ENCODE measurements at places on chromosomes 1 and 21.

DNA sequence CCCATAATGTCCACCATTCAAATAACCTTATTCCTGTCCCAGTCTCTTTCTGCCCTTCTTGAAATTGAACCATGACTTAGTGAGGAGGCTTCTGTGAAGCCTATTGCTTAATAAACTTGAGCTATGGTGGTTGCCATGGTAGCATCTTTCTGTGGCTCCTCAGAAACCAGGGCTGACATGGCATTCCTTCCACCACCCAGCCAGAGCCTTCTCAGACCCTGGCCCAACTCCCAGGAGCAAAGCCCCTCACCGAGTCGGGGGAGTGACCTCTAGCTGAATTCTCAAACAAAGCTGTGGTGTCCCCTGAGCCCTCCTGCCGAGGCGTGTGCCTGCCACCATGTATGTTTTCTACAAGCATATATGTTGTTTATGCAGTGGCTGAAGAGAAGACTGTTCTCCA is 259.1 kb downstream of the CACNA1E start:
- no peak for DNase-seq

- DNase-seq: no peak
These were observed 246.2 kb downstream of the MRPL39 start for GRCh38 chr21:25361097-25361496.

DNA sequence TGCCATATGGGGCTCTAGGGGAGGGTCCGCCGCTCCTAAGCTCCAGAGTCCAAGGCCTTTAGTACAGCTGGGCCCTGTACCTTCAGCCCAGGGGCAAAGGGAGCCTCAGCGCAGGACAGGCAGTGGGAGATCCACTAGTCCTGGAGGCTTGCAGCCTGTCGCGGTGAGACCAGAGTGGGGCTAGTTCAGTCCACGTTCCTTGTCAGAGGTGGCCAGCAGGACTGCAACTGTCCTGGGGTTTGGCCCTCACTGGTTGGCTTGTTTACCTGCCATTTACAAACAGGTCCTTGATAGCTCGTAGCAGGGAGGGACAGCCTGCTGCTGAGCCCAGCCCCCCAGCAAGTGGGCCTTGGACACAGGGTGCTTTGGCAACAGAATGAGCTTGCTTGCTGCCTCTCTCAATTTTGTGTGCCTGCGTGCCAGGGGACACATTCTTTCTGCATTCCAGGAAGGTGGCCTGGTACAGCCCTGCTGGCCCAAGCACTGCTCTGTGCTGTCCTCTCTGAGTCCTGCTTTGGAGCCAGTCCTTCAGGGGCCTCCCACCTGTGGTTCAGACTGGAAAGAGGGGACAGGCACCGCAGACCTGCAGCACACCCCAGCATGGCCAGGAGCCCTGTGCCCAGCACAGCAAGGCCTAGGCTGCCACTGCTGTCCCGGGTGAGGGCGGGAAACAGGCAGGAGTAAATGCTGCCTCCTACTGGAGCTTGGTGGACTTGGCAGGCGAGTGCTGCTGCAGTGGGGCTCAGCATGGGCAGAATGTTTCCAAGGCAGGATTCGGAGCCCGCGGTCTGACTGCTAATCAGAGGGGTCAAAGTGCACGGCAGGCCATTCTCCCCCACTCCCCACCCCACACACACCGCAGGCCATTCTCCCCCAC is 15.2 kb downstream of the H6PD start:
- DNase-seq: no peak

DNA sequence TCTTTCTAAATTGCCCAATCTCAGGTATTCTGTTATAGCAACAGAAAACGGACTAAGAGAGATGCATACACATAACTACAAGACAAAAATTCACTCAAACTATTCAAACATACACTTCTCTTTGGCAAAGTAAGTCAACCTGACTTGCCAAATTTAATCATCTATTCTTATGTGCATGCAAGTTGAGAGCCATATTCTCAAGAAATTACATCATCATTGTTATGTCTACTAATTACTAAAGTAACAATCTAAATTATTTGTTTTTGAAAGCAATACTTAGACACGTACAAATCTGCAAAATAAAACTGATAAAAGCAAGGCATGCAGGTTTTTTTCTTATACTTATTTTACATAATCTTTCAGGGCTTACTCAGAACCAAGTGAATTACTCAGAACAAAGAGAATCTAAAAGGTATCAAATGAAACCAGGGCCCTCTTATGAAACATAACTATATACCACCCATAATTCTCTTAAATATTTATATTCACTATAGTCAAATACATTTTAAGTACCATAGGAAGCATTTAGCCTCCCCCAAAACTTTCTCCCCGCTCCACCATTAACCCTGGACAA is 62.3 kb downstream of the HLCS start:
- no peak for DNase-seq

GRCh38 chr1:1082776-1083415 is 8.8 kb upstream of the RNF223 start:
- peak; percentile 20 for DNase-seq

- no peak for DNase-seq
These were observed 32.0 kb downstream of the PLXNA2 start for GRCh38 chr1:208211921-208212843.

DNA sequence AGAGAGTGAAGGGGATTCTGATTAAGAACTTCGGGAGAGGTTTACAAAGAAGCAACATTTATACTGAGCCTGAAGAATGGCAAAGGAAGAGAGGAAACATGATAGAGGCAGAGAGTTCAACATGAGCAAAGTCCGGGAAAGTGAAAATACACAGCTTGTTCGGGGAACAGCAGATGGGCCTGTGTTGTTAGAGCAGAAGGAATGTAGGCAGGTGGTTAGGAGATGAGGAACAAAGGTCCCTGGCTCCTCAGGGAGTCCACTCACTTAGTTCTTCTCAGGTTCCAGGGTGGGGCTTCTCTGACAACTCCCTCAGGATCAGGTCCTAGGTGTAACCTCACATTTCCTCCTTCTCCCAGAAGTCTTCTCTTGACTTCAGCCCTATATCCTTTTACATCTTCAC is 5.1 kb upstream of the ZNF326 start:
- DNase-seq: peak; percentile 80

DNA sequence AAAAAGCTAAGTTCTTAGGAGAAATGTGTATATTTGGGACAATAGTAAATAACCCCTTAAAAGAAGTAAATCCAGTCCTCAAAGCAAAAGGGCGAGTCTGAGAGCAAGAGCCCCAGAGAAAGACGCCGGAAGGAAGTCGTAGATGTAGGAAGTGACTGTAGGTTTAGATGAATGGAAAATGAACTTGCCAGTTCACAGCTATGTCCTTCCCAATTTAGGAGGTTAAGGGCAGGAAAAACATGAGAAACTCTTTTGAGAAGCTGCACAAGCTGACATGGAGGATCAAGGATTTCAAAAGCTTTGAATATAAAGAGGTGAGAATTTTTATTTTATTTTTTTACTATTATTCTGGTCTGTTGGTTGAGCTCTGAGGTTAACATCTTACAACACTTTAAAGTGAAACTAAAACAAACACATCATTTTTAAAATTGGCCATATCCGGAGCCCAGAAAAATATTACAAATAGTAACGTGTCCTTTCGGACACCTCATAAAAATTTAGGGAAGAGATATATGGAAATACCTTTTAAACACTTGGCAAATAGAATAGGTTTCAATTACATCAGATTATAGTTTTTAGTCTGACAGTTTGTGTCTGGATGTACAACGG is 1178.6 kb downstream of the MRPL39 start:
- no peak for DNase-seq

DNA sequence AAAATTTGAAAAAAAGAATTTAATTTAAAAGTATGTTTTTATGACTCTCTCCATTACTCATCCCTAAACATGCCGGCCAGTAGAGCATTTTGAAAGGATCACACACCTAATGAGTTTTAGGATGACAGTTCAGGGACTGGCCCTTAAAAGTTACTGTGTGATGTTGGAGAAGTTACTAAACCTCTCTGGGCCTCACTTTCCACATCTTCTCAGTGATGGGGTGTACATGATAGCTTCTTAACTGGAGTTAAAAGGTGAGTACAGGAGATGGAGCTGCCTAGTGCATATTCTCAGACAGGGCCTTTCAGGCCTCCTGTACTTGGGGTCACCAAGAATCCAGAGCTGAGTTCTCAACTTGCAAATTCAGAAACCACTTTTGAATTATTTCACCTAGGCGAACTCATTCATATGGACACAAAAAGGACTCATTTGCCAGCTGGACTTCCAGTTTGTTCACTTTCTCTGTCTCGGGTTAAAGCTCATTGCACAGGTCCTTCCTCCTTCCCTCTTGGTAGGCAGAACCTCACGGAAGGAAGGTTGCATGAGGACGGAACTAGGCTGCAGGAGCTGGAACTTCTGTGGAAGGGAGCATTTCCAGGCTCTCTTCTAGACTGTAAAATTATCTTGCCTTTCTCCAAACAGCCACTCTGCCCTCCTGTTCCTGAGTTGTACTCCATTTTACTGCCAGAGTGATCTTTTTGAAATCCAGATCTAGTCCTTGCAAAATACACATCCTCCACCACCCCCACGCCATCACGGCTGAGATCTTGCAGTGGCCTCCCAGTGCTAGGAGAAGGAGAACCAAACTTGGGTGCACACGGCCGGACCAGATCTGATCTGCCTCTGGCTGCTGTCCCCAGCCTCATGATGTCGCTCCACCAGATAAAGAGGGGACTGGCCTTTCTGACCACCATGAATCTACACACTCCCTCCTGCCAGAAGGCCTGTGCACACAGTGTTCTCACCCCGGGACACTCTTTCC is 4.3 kb upstream of the SLC30A1 start:
- DNase-seq: no peak

GRCh38 chr1:89884718-89885596 is 64.1 kb downstream of the LRRC8D start:
- no peak for DNase-seq

DNA sequence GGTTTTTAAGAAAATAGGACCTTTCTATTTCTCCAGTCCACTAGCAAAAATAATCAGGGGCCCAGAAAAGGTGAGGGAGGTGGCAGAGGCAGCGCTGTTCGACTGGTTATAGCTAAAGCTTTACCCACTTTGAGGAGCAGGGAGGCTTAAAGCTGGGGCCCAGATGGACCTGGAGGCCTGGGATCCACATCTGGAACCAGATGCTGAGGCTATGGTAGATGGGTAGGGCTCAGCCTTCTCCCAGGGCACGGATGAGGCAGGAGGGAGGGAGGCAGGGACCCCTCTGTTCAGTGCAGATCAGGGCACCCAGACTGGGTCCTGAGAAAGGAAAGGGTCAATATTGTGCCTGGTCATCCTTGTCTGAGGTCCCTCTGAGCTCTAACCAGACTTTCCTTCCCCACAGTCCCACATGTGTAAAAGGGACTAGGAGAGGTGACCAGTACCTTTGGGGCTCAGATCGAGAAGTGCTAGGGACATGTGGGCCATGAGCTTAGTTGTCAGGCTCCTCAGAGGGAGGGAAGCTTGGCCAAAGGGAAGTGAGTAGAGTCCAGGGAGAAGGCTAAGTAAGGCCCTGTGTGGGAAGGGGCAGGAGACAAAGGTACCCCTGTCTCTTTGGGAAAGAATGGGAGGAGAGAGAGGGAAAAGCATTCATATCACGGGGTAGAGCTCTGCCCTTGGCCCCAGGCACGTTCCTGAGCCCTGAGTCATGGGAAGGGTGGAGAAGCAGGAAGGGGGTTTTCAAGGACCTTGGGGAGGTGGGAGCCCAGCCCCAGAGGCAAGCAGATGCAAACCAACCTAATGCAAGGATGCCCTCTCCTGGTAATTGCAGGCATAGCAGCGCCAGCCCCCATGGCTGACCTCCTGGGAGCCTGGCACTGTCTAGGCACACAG is 15.4 kb downstream of the LMNA start:
- peak; percentile 85 for DNase-seq

GRCh38 chr1:210698661-210699060 is 370.0 kb downstream of the HHAT start:
- no peak for DNase-seq

- peak; percentile 55 for DNase-seq
These were observed 44.2 kb upstream of the LAPTM5 start for GRCh38 chr1:30801771-30802198.

- DNase-seq: no peak
These were observed 92.1 kb downstream of the UBE2U start for GRCh38 chr1:64295561-64295960.

GRCh38 chr1:182304218-182304617 is 87.4 kb downstream of the GLUL start:
- DNase-seq: no peak

GRCh38 chr1:203636291-203636690 is 9.7 kb downstream of the ATP2B4 start:
- DNase-seq: no peak

- DNase-seq: no peak
These were observed 132.7 kb upstream of the FOXD3 start for GRCh38 chr1:63189677-63190076.

GRCh38 chr1:152035539-152036266 is 1.1 kb downstream of the S100A11 start:
- DNase-seq: peak; percentile 42

DNA sequence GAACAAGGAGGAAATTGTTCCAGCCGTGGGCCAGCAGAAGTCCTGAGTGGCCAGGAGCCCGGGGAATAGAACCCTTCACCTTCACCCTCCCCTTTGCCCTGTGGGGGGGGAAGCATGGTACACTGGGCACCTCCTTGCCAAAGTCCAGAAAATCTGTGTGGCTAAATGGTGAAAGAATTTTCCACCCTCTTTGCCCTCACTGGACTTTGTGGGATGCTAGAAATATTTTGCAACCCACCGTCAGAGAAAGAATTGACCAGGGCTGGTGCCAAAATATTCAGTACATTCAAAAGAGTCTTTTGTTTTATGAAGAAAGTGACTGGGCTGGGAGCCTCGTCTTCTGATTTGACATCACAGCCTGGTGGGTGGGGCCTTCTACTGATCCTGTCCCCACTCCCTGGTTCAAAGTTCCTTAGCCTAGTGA is 14.6 kb downstream of the NFASC start:
- DNase-seq: no peak

- no peak for DNase-seq
These were observed 40.2 kb upstream of the COL6A1 start for GRCh38 chr21:45941338-45941710.

DNA sequence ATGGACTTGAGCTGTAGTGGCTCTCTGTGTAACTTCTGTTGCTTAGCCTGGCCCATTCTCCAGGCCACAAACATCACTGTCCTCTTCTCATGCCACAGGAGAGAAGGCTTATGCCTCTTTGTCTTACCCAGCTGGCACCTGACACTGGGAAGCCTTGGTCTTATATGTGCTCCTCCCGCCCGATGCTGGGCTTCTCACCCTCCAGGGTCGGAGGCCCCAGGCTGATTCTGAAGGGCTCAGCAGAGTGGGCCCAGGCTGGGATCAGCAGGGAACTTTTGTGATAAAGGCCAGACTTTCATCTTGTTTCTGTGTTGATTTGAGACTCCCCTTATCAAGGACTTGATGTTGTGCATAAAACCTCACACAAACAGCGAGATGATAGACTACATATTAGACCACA is 29.8 kb downstream of the TRPM2 start:
- no peak for DNase-seq

DNA sequence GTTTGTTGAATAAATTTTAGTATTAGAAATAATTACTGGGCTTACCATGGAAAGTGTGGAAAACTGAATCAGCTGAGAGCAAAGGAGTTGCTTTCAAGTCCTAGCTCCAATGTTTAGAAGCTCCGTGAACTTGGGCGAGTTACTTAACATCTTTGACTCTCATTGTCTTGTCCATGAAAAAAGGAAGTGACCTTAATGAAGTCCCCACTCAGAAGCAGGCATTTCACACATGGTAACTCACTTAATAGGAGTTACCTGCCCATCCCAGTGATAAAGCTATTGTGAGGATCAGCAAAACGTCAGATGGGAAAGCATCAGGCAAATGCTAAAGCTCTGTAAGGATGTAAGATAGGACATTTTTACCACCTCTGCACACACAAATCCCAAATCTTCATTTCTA is 34.0 kb upstream of the GADD45A start:
- DNase-seq: no peak

Measured in left colon (tissue), 2 donors.